ENCODE measurements at places on chromosomes 7 and 10.

GRCh38 chr7:7550663-7551062 is 15.0 kb upstream of the COL28A1 start:
- no peak for DNase-seq

DNA sequence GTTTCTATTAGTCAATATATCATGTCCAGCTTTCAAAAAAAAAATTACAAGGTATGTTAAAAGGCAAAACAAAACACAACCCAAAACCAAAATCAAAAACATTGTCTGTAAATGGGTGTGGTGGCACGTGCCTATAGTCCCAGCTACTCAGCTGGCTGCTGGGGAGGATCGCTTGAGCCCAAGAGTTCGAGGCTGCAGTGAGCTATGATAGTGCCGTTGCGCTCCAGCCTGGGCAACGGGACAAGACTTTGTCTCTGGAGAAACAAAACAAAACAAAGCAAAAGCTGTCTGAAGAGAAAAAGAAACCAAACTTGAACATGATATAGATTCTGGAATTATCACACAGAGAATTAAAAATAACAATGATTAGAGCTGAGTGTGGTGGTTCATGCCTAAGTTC is 10.3 kb upstream of the CPA5 start:
- no peak for DNase-seq

GRCh38 chr7:87082675-87083074 is 23.2 kb upstream of the ELAPOR2 start:
- DNase-seq: no peak

DNA sequence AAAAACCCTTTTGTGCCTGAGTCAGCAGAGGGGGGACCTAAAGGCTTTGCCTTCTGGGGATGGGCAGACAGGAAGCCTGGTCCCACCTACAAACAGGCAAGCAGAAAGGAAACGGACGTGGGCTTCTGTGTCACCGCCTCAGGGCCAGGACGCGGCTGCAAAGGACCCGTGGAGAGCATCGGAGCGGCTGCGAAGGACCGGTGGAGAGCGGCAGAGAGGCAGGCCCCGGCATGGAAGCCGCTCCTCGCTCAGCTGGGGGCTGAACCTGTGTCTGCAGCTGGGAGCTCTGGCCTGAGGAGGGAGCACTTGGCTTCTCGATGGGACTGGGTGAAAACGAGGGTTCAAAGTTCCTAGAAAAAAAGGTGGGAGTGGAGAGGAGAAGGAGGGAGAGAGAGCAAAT is 125.4 kb upstream of the PPP2R2D start:
- DNase-seq: no peak

GRCh38 chr7:38245409-38245977 is 27.9 kb downstream of the TARP start:
- no peak for DNase-seq

- DNase-seq: no peak
Measured at GRCh38 chr10:1240341-1240775, 184.2 kb downstream of the WDR37 start.
